Stimulated activated CD4-positive, alpha-beta T cell treated with anti-CD3 and anti-CD28 coated beads, Interleukin-4, amount 100 ng/mL, for 48 hours (primary cell): ENCODE measurements at places on chromosomes 16 and 17.

DNA sequence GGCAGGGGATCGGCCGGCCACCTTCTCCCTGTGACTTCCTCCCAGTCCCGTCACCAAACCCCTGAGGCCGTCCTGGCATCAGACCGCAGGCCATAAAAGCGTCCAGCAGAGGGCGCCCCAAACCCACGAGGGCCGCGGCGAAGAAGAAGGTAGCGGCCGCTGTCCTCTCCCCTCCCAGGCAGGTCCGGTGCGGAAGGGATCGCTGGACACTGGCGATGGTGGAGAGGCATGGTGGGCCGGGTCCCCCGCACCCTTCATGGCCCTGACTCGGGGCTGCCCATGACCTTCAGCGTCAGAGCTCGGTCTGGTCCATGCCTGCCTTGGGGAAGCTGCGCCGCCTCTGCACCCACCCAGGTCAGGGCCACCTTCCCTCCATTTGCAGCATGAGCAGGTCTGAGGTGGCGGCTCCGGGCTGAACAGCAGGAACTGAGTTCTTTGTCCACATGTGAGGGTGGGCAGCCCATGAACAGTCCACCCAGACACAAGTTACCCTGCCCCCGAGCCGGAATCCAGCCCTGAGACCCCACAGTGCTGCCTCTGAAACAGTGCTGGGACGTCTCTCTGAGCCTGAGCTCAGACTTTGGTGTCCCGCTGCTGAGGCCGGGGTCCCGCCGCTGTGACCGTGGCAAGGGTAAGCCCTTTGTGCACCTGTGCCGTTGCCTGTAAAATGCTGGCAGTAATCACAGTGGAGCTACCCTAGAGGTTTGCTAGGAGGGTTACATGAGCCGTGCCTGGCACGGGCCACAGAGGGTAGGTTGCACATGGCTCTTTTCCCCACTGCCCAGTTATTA is 40.8 kb upstream of the CMIP start:
- peak; percentile 90 for DNase-seq

- peak; percentile 19 for DNase-seq
Observed at GRCh38 chr17:78559749-78560368, 17.3 kb downstream of the DNAH17 start.

DNA sequence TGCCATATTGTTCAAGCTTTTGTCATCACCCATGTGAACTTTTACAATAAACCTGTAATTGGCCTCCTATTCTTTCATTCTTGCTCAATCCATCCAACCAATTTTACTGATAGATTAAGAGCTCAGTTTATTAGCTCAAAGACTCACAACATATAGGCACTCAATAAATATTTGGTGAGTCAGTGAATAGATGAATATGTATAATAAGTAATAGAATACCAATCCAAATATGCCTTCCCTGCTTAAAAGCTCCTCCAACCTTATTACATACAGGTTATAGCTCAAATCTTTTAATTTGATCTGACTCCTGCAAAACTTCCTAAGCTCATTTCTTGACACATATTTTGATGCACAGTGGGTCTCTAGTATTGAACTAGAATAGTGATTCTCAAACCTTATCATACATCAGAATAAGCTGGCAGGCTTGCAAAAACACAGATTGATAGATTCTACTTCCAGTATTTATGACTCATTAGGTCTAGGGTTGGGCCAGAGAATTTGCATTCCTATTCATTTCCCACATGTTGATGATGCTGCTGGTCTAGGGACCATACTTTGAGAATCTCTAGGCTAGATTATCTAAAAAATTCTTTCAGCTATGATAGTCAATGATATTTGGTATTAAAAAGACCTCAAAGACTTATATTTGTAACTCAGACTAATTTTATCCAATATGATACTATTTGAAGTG is 114.4 kb downstream of the PCTP start:
- no peak for DNase-seq

- peak; percentile 22 for DNase-seq
Observed at GRCh38 chr17:41810659-41811548, 845 bp downstream of the P3H4 start.

DNA sequence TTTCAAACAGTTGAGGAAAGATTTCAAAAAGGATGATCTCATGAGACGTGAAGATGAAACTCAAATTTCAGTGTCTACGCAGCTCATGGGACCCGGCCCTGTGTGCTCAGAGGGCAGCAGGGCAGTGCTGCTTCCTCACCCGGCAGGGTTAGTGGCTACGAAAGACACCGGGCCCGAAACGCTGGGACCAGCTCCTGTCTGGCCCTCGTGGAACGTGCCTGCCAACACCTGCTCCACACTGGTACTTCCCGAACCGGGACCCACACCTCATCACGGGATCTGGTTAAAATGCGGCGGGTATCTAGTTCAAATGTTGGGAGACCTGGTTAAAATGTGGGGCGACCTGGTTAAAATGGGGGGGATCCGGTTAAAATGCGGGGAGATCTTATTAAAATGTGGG is 18.7 kb downstream of the DNASE1 start:
- DNase-seq = no peak

DNA sequence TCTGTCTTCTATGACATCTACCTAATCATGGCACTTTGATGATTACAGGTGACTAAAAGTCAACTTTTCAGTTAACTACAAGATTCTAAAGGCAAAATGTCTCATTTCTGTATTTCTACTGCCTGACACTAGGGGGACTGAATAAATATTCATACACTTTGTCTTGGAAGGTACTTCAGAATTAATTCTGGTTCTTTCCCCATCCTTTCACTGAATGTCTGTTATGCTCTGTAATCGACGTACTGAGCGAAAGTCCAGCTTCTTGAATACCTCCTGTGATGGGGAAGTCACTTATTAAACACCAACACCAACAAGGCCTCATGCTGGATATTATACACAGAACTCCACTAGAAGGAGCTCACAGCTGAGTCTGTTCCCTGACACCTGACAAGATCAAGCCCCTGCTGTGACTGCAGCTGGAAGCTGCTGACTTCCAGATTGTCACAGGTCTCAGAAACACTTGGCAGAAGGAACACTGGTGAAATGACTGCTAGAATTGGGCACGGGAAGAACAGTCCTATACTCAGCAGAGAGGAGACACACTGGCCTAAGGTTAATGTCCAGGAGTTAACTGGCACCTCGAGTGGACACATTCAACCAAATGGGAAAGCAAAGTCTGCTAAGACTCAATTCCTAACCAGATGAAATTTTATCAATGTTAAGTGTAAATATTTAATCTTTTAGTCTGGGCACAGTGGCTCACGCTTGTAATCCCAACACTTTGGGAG is 31.9 kb downstream of the CMC2 start:
- DNase-seq = no peak

DNA sequence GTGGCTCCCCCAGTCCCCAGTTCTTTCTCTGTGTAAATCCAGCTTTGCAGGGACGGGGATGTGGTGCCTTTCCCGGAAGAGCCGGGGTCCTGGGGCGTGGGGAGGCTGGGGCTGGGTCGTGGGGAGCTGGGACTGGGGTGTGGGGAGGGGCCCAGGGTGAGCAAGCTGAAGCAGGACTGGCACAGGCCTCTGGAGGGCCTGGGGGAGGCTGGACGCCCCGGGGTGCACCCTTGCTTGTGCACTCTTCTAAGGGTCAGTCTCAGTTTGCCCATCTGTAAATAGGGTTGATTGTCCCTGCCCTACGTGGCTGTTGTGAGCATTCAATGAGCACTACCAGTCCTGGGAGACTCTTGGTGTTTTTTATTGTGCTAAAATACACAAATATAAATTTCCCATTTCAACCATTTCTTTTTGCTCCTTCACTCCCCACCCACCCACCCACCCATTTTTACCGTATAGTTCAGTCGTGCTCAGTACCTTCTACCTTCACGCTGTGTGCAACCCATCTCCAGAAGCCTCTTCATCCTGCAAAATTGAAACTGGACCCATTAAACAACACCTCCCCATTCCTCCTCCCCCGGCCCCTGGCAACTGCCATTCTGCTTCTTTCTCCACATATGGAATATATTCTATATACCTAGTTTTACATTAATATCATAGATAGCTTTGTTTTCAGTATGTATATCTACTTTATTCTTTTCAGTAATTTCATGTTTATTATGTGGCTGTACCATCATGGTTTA is 7.8 kb upstream of the TBC1D3B start:
- no peak for DNase-seq

DNA sequence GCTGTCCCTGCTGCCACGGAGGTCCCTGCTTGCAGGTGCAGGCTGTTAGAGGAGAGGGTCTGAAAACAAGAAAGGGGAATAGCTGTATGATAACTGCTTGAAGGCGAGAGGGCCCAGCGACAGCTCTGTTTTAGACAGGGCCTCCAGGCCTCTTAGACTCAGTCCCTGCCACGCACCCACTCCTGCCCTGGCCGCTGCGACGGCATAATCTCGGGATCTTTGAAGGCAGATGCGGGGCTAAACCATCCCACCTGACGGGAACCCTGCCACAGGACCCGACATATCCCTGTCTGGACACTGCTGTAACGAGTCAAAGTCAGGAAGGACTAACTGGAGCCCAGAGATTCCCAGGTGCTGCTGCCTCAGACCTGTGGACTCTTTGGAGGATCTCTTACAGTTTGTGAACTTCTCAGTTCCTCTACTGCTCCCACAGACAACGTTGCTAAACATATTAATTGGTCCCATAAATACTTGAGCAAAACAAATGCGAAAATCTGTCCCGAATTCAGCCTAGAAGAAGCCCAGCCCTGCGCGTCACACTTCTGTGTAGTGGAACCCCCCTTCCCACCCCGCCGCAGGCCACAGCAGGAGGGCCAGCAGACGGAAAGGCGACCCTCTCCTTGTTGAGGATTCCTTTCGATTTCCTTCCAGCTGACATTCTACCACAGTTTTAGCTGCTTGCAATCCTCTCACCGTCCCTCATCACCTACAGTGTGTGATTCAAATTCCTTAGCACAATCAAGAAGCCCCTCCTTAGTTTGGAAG is 998 bp upstream of the TMEM11 start:
- no peak for DNase-seq

GRCh38 chr17:56678249-56679114 is 85.0 kb downstream of the NOG start:
- DNase-seq = no peak

GRCh38 chr17:846901-847843 is 65.0 kb downstream of the MRM3 start:
- no peak for DNase-seq

DNA sequence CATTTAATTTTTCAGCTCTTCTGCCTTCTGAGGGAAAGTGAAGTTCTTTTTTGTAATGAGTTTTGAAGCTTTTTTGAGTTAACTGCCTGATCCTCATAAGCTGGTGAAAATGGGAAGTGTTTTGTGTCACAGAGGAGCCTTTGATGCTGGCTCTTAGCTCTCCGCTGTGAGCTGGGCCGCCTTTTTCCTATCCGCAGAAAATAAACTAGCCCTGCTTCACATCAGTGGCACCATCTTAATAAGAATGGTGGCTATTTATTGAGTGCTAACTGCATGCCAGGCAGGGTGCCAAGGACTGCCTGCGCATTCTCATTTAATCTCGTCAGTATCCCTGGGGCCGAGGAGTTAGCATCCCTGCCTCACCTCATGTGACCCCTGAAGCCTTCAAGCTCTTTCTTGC is 309.0 kb downstream of the CPPED1 start:
- no peak for DNase-seq

GRCh38 chr17:80891397-80892018 is 100.1 kb upstream of the CHMP6 start:
- DNase-seq = peak; percentile 79

DNA sequence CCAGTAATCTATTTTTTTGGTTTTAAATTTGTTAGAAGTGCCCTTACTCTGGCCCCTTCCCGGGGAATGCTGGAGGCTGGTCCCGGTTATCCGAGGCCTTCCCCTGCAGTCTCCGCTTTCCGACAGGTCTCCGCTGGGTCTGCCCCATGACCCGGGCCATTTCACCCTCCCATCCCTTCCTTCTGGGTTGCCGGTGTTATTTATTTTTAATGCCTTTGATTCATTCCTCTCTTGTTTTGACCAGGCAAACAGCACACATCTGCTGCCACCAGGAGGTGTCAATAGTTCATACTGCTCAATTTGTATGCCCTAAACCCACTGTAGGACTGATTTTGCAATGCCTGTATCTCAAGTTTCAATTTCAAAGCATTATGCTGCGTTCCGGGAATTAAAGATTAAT is 113.2 kb upstream of the IRX5 start:
- DNase-seq = no peak

DNA sequence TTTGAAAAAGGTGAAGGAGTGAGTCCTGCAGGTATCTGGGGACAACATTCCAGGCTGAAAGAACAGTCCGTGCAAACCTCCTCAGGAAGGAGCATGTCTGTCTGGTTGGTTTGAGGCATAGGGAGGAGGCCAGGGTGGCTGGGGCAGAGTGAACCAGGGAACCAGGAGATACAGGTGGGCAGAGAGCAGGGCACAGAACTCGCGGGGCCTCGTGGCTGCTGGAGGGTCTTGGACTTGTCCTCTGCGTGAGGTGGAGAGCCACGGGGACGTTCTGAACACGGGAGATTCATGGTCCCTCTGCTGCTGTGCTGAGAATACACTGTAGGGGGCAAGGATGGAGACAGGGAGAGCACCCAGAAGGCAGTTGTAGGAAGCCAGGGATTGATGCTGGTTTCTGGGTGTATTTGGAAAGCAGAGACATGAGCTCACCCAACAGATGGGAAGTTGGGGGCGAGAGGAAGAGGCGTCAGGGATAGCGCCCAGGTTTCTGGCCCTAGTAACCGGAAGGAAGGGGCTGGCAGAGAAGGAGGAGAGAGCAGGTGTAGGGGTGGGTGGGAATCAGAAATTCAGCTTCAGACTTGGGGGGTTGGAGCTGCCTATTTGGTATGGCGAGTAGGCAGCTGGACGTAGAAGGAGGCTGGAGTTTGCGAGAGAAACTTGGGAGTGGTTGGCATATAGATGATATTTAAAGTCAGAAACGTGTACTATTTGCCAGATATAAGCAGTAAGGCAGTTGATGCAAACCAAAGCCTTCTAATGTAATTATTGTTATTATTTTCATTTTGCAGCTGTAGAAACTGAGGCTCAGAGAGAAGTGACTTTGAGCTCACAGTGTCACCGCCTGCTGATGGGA is at the start of gene CCL17:
CCL17 (plus strand) TSS at position 803 of the 853 bp plus-strand sequence. CDS start 9,166 bp downstream, outside the sequence.
- no peak for DNase-seq

DNA sequence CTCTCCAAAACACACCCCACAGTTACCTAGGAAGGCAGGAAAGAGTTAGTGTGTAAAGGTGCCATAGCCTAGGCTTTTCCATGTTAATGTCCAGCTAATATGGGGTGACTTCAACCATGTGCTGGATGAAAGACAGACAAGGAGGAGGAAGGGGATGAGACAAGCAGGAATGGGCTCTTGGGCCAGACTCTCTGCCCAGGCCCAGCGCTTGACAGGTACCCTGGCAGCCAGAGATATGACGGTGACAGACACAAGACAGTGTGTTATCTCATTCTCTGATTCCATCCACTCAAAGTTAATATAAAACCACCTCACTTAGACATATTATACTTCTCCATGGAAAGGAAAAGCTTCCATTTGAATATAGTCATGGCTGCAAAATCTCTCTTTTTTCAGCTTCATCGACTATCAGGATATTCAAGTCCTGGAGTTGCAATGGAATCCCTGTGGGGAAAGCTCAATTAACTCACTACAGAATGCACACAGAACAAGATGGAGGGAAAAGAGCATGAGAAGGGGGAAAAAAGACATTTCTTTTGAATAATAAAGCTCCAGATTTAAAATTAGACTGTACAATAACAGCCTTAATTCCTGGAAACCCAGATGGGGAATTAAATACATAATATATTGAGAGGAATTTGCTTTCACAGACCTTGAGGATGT is 596.7 kb downstream of the TOX3 start:
- DNase-seq = no peak

- DNase-seq = no peak
Observed at GRCh38 chr16:519841-520687, 7.4 kb upstream of the CAPN15 start.

- DNase-seq = no peak
Observed at GRCh38 chr16:52128361-52128760, 418.6 kb downstream of the TOX3 start.

- DNase-seq = no peak
Observed at GRCh38 chr16:66052745-66053144, 313.7 kb upstream of the CDH5 start.
